ENCODE measurements at places on chromosomes 11 and 22.

DNA sequence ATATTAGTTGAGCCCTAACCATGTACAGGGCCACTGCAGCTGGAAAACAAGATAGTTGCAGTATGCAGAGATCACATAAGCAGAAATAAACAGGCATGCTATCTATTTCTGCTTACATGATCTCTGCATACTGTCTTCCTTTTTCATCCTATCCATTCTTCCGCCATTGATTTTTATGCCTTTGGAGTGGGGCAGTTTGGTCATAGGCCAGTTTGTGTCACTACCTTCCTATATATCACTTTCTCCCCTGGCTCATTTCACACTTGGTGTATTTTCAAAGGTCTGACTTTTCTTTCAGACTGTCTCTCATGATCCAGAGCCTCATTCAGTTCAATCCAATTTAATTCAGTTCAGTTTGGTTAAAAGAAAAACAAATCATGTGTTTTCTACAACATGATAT is 829.6 kb downstream of the KCNA4 start:
- DNase-seq, result no peak

GRCh38 chr11:92501066-92501739 is 276.6 kb downstream of the FAT3 start:
- DNase-seq, result no peak

DNA sequence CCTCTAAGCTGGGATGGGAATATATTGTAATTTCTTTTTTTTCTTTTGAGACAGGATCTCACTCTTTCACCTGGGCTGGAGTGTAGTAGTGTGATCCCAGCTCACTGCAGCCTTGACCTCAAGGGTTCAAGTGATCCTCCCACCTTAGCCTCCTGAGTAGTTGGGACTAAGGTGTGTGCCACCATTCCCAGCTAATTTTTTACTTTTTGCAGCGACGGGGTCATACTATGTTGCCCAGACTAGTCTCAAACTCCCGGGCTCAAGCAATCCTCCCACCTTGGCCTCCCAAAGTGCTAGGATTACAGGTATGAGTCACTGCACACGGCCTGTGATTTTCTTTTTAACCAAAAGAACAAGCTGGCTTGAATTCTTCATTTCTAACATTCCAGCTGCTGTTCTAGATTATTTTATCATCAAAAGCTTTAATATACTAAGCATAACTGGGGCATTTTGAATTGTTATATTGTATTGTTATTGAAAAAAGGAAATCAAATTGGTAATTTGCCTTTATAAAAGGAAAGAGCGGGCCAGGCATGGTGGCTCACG is 26.8 kb upstream of the PPP2R1B start:
- no peak for DNase-seq

DNA sequence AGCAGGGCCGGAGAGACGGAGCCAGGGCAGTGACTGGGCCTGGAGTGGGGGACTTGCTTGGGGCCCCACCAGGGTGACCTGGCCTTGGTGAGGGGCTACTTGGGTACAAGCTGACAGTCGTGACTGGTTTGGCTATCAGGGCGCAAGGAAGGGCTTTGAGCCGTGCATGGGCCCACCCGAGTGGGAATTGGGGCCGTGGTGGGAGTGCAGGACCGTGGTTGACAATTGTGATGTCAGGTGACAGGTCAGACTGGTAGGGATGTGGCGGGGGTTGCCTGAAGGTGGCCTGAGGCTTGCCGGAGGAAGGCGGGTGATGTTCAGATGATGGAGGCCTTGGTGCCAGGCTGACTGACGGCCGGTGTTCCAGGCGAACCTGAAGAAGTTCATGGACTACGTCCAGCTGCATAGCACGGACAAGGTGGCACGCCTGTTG is 5.6 kb downstream of the SHANK3 start:
- no peak for DNase-seq

DNA sequence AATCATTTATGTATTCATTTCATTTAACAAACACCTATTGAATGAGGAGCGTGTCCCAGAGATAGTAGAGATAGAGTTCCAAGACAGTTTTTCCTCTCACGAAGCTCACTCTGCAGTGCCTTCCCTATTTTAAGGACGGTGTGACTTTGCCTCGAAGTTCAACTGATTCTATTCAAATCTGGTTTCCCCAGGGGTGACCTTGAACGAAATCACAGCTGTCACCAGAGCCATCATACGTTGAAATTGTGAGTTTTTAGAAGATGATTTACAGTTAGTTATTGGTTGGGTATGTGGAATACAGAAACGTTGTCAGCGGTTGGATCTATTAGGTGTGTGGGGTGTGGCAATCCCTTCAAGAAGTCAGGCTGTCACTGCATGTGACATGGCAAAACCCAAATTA is 33.9 kb upstream of the SESN3 start:
- DNase-seq, result no peak

GRCh38 chr11:123357353-123357989 is 72.6 kb upstream of the GRAMD1B start:
- no peak for DNase-seq

DNA sequence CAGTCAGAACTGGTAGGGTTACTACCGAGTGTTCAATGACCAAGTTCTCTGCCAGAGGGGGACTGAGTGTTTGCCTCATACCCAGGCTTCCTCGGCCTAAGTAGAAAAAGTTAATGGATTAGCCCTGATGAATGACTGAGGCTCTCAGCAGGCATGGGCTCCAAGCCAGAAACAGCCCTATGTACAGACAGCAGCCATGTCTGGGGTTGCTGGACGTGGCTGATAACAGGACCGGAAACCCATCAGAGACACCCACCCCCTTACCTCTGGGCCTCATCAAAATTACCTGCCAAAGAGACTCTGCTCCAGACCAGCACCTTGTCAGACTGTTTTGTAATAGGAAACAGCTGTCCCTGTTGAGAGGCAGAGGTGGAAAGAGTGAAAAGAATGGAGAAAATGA is 351.4 kb downstream of the ETS1 start:
- no peak for DNase-seq

DNA sequence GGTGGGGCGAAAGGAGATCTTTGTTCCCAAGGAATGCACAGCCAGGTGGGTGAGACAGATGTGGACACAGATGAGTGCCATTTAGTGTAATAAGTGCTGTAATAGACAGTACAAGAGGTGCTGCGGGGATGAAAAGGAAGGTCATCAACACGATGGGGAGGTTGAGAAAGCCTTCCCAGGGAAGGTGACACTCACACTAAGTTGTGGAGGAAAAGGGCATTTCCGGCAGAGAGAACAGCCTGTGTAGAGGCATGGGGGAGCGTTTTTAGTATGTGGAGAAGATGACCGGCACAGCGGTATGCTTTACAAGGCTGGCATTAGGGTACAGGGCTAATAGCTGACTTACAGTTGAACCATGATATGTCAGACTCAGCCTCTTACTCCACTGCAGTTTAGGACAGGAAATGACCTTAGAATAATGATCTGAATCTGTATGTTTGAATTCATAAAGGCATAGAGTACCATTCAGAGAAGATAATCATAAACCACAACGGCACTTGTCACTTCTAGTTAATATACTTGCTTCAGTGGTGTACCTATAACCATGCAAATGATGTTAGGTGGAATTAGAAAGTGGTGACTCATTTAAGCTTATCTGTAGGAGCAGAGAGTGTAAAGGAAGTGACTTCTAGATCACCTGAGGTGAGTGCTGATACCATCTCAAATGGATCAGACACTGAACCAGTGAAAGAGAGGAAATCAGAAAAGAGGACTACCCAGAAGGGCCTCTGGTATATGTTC is 60.6 kb downstream of the FAM83F start:
- no peak for DNase-seq

GRCh38 chr11:102158164-102158735 is 48.0 kb downstream of the YAP1 start:
- no peak for DNase-seq

DNA sequence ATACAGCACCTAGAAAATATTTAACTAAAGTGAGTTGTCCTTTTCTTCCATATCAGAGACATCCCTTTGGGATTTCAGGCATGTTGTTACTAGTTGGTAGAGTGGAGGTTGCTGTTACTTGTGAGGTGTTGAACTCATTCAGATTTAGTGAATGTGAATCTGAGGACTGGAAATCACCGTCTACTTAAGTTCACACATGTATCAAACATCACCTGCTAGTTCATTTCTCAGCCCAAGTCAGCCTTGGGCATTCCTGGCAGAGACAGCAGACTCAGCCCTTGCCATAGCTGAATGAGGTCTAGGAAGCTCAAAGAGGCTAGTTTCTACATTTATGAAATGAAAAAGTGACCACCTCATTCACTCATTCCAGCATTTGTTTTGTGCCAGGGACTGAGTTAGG is 9.7 kb downstream of the KDELR3 start:
- no peak for DNase-seq

- no peak for DNase-seq
Observed at GRCh38 chr22:36616682-36617081, 86.9 kb downstream of the CACNG2 start.

GRCh38 chr11:91790346-91791170 is 434.1 kb upstream of the FAT3 start:
- DNase-seq, result no peak

DNA sequence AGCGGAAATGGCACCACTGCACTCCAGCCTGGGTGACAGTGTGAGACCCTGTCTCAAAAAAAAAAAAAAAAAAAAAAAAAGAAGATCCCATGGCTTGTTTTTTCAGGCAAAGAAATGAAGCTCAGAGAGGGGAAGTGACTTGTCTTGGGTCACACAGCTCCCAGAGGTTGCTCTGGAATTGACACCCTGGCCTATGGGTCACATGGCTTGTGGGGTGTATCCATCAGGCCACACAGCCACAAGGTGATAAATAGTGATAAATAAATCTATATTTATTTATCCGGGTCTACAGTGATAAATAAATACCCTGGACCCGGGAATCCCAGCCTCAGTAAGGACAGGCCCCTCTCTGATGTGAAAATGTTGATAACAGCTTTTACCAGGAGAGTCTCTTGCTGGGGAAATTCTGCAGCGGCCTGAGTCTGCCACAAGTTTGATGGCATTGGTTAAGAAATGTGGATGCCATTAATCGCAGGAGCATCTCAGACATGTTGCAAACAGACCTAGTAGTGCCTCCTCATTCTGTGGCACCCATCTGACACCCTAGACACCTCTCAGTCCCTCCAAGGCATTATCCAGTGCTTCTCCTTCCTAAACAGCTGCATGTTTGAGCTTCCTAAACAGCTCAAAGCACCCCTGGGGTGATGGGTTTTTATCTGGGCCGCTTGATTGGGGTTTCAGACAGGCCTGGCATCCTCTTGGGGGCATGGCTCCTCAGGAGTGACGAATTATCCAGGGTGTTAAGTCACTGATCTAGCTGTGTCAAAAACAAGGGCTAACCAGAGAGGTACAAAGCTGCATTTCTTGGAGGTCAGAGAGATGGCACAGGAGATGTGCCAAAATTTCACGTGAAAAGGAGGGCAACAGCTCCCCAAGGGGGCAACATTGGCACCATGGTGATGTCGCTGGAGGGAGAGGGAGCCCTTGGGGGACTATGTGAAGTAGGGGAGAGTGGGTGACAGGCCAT is 1.9 kb upstream of the EMID1 start:
- DNase-seq, result no peak

DNA sequence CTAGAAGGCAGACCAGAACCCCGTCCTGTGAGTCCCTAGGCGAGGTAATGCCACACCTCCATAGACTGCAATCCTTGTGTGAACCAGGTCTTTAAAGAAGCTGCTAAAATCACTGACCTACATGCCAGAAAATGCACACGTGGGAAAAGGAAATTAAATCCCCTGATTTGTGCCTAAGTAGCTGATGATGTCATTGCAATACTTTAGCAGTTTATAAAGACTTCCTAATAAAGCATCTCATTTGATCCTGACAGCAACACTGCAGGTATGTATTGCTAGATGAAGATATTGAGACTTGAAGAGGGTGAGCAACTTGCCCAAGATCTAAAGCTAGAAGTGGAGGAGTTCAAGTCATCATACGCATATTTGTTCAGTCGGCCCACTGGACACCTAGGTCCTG is 107.2 kb downstream of the RRAS2 start:
- DNase-seq, result no peak

DNA sequence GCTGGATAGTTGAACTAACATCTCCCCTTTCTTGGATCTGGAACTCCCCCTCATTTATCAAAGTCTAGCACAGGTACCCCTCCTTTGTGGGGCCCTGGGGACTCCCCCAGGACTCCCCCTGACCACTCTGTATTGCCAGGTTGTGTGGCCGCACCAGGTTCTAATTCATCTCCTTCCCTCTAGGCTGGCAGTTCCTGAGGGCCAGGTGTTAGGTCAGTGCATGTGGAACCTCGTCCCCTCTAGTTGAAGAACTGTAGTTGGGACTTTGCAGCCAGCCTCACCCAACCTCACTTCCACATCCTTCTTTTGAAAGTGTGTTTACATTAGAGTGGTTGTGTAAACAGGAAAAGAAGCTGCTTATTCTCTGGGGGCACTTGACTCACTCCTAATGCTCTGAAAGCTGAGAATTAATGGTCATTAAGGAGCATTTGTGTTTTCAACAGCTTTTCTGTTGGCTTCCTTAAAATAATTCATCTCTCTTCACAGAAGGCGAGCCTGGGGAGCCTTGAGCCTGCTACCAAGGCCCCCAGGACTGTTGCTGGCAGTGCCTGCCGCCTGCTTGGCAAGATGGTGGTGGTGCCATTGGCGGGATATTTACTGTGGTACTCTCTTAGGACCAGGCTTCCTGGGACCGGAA is 11.8 kb downstream of the UPB1 start:
- no peak for DNase-seq

DNA sequence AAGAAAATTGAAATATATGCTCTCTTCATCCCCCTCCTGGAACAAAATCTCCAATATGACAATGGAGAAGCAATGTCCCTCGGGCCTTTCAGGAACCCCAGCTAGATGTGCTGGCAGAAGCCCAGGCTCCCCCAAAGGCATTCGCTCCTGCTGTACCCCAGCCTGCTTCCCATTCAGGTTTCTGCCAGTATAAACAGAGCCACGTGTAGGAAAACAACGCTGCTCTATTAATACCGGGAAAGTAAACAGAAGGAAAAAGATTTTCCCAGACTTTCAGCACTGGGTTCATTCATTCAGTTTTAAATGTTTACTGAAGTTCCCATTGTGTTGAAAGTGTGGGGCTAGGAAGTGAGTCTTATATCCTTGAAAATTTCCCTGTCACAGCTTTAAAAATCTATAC is 147.1 kb downstream of the CADM1 start:
- DNase-seq, result no peak

- no peak for DNase-seq
Observed at GRCh38 chr11:19374151-19374569, 133.4 kb upstream of the E2F8 start.

DNA sequence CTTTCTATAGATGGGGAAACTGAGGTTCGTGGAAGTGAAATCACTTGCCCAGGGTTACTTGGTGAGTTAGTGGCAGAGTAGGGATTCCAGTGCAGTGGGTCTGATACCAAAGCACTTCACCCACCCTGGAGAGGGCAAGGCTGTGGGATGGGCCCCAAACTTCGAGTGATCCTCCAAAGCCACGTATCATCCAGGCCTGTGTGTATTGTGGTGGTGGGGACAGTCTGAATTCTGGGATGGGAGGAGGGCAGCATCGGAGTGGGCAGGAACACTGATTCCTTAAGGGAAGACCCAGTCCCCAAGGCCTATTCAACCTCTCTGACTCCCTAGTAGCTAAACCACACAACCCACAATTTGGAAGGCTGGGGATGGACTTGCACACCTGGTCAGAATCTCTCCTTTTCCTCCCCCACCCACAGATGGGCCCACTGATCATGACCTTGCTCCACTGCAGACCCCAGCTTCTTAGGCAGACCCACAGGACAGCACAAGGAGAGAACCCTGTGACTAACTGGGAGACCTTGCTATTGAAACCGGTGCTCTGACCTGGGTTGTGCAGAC is 11.5 kb downstream of the TMPRSS13 start:
- no peak for DNase-seq

- DNase-seq, result peak; percentile 90
Observed at GRCh38 chr22:28772633-28773460, at the start of gene CCDC117. Gene CCDC117 (plus strand): TSS chr22:28772695. CDS start chr22:28772850, 155 bp downstream.

- no peak for DNase-seq
Observed at GRCh38 chr11:107493117-107493516, 35.5 kb upstream of the CWF19L2 start.

GRCh38 chr11:59088162-59088561 is 2.1 kb downstream of the GLYATL1B start:
- DNase-seq, result no peak

Measured in activated T-cell treated with anti-CD3 and anti-CD28 coated beads for 1 hour (primary cell).